ENCODE measurements at places on chromosomes 4 and X.

GRCh38 chr4:69730002-69730401, 30.4 kb downstream of the SULT1B1 start:
- DNase-seq: no peak

GRCh38 chrX:136497556-136498052, at the start of gene HTATSF1:
Gene HTATSF1 (plus strand): TSS chrX:136497592. CDS start chrX:136497685, 93 bp downstream.
- no peak for DNase-seq

DNA sequence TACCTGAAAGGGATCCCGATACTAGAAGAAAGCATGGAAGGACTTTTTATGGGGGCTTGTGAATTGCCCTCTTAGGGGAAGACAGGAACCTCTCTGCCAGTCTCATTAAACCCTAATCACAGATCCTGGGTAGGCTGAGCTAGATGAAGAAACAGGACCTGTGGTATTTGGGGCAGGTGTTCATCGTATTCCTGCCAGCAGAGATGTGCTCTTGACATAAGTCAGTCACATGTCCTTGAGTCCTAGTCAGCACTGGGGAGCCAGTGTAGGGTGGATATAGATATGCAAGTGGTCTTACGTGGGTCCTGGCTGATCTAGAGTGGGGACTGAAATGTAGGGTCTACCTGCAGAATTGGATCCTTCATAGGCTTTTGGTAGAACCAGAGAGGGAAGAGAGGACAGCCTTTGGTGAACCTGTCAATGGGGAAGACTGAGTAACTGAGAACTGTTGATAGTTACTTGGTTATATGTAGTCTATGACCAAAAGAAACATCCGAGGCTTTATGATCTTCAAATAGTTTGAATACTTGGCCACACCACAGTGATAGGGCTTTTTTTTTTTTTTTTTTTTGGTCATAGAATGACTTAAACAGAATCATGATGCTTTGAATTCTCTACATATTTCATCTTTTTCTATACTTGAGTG, 63.5 kb upstream of the WDR1 start:
- no peak for DNase-seq

- DNase-seq: no peak
These were observed 14.1 kb downstream of the HPSE start for GRCh38 chr4:83320548-83320947.

Data from fibroblast of the conjunctiva (primary cell).